ENCODE measurements at places on chromosomes 13 and 19. TPM values are rescaled to one million over a fixed set of nuclear protein-coding genes. Genes with fewer than 3 reads are reported as not detected.

The OLFM2 gene
- total RNA-seq: 3.4 TPM

DNA sequence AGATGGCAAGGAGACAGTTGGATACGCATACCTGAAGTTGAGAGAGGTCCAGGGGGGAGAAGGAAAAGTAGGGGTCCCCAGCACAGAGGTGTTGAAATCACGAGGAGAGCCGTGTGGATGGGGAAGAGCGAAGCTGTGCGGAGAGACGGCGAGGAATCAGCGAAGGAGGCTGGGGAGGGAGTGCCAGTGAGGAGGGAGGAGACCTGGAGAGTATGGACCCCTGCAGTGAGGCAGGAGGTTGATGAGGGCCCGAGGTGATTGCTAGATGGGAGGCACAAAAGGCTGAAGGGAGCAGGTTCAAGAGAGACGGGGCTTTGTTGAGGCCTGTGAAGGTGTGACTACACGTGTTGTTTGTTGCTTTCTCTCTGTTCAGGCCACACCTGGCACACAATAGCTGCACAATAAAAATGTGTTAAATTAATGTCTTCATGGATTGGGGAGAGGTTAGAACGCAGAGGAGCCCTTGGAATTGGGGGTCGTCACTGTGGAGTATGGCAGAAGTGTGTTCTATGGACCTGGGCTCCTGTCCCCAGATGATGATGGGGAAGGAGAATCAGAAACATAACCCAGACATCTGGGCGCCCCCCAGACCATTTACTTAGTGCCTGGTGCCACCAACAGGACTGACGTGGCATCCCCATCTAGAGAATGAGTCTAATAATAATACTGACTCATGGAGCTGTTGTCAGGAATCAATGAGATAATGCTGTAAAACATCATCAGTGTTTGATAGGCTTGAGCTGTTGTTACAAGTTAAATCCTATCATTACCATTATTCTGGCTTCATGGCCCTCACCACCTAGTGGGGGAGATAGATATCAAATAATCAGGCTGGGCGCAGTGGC, 137.5 kb downstream of the SIPA1L3 start:
- no peaks in the 10 kb centered on the region for H3K27me3 ChIP-seq
- H3K4me1 ChIP-seq: peaks cover 24% of the 10 kb centered on the region
- H3K36me3 ChIP-seq: no peaks in the 10 kb centered on the region
- DNase-seq: no peak
- no peak overlapping the region for H3K27ac ChIP-seq

The ZNF584 gene
- 11.2 TPM for total RNA-seq

- peak overlapping the region; percentile 76 for H3K4me3 ChIP-seq
- H3K4me1 ChIP-seq: peaks cover 93% of the 10 kb centered on the region
- H3K27me3 ChIP-seq: no peaks in the 10 kb centered on the region
- peaks cover 27% of the 10 kb centered on the region for H3K36me3 ChIP-seq
- peak overlapping the region; percentile 91 for H3K27ac ChIP-seq
Observed at GRCh38 chr13:30373727-30374126, 48.6 kb upstream of the UBE2L5 start.

- peak; percentile 90 for DNase-seq
- H3K4me3 ChIP-seq: no peak overlapping the region
- H3K27me3 ChIP-seq: no peaks in the 10 kb centered on the region
- peak overlapping the region; percentile 37 for H3K27ac ChIP-seq
Observed at GRCh38 chr19:6218491-6219146, 61.2 kb downstream of the MLLT1 start.

The BIVM gene
- total RNA-seq: 42.3 TPM

The CFAP97D2 gene
- total RNA-seq: not detected

The TNNI3 gene
- not detected for total RNA-seq

DNA sequence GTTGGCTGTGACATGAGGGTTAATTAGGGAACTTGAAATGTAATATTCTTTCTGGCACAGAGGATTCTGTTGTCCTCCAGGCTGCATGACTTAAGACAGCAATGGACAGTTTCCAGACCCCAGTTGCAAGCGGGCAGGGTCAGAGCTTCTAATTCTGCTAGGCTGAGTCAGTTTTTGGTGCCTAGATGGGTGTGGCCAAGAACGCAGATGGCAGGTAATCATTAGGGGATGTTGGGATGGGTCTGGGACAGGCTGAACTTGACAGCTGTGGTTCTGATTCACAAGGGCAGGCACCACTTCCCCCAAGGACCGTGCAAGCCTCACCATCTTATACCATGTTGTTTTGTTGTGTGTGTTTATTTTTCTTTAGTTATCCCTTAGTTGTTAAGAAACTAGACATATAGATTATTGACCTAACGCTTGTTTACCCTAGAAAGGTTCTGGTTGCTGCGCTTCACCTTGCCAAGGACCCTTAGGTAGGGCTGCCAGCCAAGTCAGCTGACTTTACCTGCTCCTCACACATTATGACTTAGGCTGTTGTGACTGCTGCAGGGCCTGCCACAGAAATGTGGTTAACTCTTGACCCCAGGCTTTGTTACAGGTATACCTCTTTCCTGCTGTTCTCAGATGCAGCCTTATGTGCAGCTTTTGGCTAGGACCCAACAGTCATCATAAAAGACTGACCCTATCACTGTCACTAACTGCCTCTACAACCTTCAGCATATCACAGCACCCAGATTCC, 117.7 kb upstream of the KLF12 start:
- peak; percentile 50 for DNase-seq
- peaks cover 40% of the 10 kb centered on the region for H3K4me1 ChIP-seq
- H3K36me3 ChIP-seq: peaks cover 4% of the 10 kb centered on the region
- no peak overlapping the region for H3K4me3 ChIP-seq
- peak overlapping the region; percentile 61 for H3K27ac ChIP-seq
- no peaks in the 10 kb centered on the region for H3K27me3 ChIP-seq

The LILRA1 gene
- not detected for total RNA-seq

GRCh38 chr13:60645676-60646075, 248.7 kb downstream of the TDRD3 start:
- H3K36me3 ChIP-seq: no peaks in the 10 kb centered on the region
- no peak overlapping the region for H3K4me3 ChIP-seq
- H3K27ac ChIP-seq: no peak overlapping the region
- no peaks in the 10 kb centered on the region for H3K4me1 ChIP-seq

DNA sequence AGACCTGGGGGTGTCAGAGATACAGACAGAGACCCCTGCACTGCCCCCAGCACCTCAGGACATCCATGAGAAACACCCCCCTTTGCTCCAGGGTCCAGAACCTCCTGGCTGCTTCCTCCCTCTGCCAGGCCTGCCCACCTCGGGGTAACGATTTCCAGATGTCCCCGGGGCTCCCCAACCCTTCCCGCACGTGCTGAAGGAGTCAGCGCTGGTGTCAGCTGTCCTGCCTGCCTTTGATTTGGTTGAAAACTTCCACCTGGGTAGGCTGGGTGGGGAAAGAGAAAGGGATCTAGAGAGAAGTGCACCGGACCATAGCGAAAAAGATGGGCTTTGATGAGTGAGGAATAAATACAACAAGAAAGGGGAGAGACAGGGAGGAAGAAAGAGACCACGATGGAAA, 1.5 kb upstream of the CGB7 start:
- H3K36me3 ChIP-seq: no peaks in the 10 kb centered on the region
- H3K4me3 ChIP-seq: no peak overlapping the region
- no peak overlapping the region for H3K27ac ChIP-seq
- H3K27me3 ChIP-seq: peaks cover 73% of the 10 kb centered on the region
- DNase-seq: no peak
- H3K4me1 ChIP-seq: peaks cover 24% of the 10 kb centered on the region

- no peaks in the 10 kb centered on the region for H3K36me3 ChIP-seq
- H3K4me3 ChIP-seq: no peak overlapping the region
- peaks cover 36% of the 10 kb centered on the region for H3K27me3 ChIP-seq
- no peak overlapping the region for H3K27ac ChIP-seq
- peaks cover 2% of the 10 kb centered on the region for H3K4me1 ChIP-seq
Observed at GRCh38 chr19:13053761-13054625, 48.7 kb downstream of the LYL1 start.

- no peak for DNase-seq
- H3K4me1 ChIP-seq: no peaks in the 10 kb centered on the region
- H3K27ac ChIP-seq: no peak overlapping the region
- H3K27me3 ChIP-seq: no peaks in the 10 kb centered on the region
- no peak overlapping the region for H3K4me3 ChIP-seq
Observed at GRCh38 chr13:85367887-85368286, 431.3 kb downstream of the SLITRK6 start.

- H3K27ac ChIP-seq: peak overlapping the region; percentile 91
- DNase-seq: no peak
Observed at GRCh38 chr19:42121036-42121621, 11.1 kb downstream of the POU2F2 start.

GRCh38 chr19:38252941-38253691, 3.1 kb downstream of the PPP1R14A start:
- no peak overlapping the region for H3K27ac ChIP-seq
- H3K36me3 ChIP-seq: no peaks in the 10 kb centered on the region
- no peak for DNase-seq
- peaks cover 11% of the 10 kb centered on the region for H3K4me1 ChIP-seq
- H3K27me3 ChIP-seq: peaks cover 22% of the 10 kb centered on the region
- H3K4me3 ChIP-seq: no peak overlapping the region

The DAPK3 gene
- total RNA-seq: 49.3 TPM

DNA sequence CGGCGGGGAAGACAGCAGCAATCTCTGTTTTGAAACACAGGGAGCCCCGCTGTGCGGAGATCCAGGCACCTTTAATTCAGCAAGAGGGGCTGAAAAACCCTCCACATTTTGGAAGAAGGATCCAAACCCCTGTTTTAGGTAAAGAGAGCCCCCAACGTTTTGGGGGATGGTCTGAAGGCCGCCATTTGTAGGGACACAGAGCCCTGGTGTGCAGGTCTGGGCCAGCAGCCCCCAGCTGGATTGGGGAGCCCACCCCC, 3.5 kb upstream of the HOOK2 start:
- H3K4me3 ChIP-seq: peak overlapping the region; percentile 76
- no peaks in the 10 kb centered on the region for H3K36me3 ChIP-seq
- peak overlapping the region; percentile 97 for H3K27ac ChIP-seq
- H3K27me3 ChIP-seq: no peaks in the 10 kb centered on the region
- DNase-seq: no peak
- H3K4me1 ChIP-seq: peaks cover 38% of the 10 kb centered on the region

DNA sequence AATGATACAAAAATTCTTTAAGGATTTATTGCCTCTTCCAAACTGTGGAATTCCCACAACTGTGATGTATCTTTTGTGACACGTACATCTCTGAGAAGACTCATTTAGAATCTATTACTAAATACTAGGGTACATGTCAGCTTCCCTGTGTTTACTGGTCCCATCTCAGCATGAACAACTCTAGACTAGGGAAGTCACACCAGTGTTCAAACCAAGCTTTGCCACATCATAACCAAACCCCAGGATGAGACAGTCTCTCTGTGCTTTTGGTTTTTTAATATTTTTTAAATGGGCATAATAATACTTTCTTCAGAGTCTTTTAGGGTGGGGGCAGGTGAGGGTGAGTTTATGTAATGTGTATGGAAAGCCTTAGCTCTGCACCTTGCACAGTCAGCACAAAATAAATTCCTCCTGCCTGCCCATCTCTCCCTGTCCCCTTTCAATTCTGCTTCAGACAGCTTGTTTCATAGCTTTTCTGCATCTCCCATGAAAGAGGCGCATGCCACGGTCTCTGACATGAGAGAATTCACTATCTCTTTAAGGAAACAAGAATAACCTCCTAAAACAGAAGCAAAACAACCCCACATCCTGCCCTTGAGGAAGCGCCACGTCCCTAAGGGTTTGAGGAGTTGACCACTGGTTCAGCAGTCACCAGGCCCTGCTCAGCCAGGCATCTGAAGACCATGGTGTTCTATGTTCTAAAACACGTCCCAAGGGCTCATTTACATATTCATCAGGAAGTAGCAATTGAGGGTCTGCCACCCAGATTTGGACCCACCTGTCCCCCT, 174.5 kb downstream of the USP12 start:
- H3K4me3 ChIP-seq: peak overlapping the region; percentile 11
- DNase-seq: peak; percentile 56
- H3K4me1 ChIP-seq: peaks cover 19% of the 10 kb centered on the region
- peak overlapping the region; percentile 65 for H3K27ac ChIP-seq
- peaks cover 22% of the 10 kb centered on the region for H3K27me3 ChIP-seq

- H3K27ac ChIP-seq: no peak overlapping the region
- H3K4me3 ChIP-seq: no peak overlapping the region
- H3K36me3 ChIP-seq: no peaks in the 10 kb centered on the region
Observed at GRCh38 chr13:24802074-24802473, 38.1 kb downstream of the RNF17 start.

The DNAAF3 gene
- total RNA-seq: 0.35 TPM

GRCh38 chr19:17762505-17763229, 11.4 kb downstream of the FCHO1 start:
- H3K4me3 ChIP-seq: no peak overlapping the region
- H3K4me1 ChIP-seq: peaks cover 8% of the 10 kb centered on the region
- H3K27me3 ChIP-seq: no peaks in the 10 kb centered on the region
- H3K27ac ChIP-seq: no peak overlapping the region
- DNase-seq: no peak

GRCh38 chr13:64684108-64684507, 2546.0 kb downstream of the PCDH9 start:
- no peak overlapping the region for H3K27ac ChIP-seq
- no peaks in the 10 kb centered on the region for H3K36me3 ChIP-seq

- no peak overlapping the region for H3K4me3 ChIP-seq
- no peaks in the 10 kb centered on the region for H3K27me3 ChIP-seq
- H3K36me3 ChIP-seq: peaks cover 61% of the 10 kb centered on the region
- no peak overlapping the region for H3K27ac ChIP-seq
- H3K4me1 ChIP-seq: peaks cover 65% of the 10 kb centered on the region
- DNase-seq: no peak
Observed at GRCh38 chr13:99327126-99327525, 19.9 kb upstream of the GPR183 start.

GRCh38 chr13:39144941-39145533, 106.8 kb downstream of the NHLRC3 start:
- H3K4me3 ChIP-seq: no peak overlapping the region
- no peaks in the 10 kb centered on the region for H3K36me3 ChIP-seq
- DNase-seq: peak; percentile 51
- H3K27ac ChIP-seq: no peak overlapping the region
- peaks cover 44% of the 10 kb centered on the region for H3K27me3 ChIP-seq

DNA sequence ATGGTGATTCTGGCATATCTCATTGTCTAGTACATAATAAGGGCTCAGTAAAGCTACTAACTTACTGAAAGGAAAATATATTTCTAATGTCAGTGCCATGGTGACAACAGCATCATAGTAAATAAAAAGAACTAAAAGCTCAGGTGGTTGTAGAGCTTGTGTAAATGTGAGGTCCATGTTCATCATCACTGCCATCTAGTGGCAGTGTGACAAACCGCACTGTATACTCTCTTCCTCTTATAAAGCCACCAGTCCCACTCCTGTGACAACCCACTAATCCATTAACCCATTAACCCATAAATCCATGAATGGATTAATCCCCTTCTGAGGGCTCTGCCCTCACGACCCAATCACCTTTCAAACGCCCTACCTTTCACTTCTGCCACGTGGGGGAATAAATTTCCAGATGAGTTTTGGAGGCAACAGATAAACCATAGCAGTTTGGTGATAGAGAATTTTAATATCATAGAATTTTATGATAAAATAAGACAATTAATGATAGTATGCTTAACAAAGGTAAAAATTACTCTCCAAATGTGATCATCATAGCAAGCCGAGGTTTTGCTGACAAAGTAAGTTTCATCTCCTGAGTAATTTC, 160.4 kb upstream of the SGCG start:
- H3K4me1 ChIP-seq: no peaks in the 10 kb centered on the region
- no peak overlapping the region for H3K27ac ChIP-seq
- peaks cover 5% of the 10 kb centered on the region for H3K27me3 ChIP-seq
- no peaks in the 10 kb centered on the region for H3K36me3 ChIP-seq
